ENCODE measurements at places on chromosomes 16 and 17.

- DNase-seq, result no peak
These were observed 20.5 kb downstream of the CDC42EP4 start for GRCh38 chr17:73291260-73291801.

DNA sequence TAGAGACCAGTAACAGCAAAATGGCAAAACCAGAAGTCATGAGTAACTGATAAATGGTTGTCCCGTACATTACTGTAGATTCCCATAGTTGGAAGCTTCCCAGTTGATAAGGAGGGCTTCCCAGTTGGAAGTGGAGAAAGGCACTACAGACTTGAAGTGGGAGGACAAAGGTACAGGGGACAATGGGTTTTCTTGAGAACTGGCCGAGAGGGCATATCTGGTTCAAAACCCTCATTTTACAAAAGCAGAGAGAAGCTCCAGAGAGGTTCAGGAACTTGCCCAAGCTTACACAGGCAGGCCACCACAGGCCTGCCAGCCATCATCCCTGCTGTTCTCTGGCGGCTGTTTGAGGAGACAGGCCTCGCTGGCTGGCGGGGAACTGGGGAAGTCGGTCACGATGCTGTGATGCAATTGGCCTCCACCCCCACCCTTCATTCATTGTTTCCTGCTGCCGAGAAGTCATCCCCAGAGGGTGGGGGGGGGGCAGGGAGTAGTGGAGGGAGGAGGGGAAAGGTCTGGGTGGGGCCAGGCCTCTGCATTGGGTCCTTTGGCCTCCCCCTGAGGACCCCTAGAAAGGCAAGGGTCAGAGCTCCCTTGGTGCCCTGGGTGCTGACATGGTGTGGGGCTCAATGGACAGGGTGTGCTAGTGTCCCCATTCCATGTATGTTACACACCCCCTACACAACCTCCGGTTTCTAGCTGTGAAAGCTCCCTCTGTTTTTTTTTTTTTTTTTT is 3.0 kb downstream of the UBALD2 start:
- peak; percentile 62 for DNase-seq

- peak; percentile 48 for DNase-seq
These were observed 46.7 kb downstream of the C17orf67 start for GRCh38 chr17:56786989-56787482.

DNA sequence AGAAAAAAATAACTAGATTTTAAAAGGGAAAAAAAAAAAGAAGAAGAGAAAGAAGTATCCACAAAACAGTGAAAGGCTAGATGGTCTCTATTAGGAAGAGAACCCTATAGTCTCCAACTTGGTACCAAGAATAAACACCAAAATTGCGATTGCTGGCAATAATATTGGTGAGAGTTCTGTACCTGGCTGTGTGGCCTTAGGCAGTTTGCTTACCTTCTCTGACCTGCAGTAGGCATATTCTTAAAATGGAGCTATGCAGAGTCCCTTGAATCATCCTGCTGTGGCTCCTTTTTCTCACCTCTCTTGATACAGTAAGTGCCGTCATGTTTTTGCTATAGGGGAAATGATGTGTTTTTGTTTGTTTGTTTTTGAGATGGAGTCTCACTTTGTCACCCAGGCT is 35.1 kb downstream of the BRCA1 start:
- DNase-seq, result no peak

GRCh38 chr17:82920150-82920549 is 80.3 kb upstream of the ZNF750 start:
- no peak for DNase-seq

DNA sequence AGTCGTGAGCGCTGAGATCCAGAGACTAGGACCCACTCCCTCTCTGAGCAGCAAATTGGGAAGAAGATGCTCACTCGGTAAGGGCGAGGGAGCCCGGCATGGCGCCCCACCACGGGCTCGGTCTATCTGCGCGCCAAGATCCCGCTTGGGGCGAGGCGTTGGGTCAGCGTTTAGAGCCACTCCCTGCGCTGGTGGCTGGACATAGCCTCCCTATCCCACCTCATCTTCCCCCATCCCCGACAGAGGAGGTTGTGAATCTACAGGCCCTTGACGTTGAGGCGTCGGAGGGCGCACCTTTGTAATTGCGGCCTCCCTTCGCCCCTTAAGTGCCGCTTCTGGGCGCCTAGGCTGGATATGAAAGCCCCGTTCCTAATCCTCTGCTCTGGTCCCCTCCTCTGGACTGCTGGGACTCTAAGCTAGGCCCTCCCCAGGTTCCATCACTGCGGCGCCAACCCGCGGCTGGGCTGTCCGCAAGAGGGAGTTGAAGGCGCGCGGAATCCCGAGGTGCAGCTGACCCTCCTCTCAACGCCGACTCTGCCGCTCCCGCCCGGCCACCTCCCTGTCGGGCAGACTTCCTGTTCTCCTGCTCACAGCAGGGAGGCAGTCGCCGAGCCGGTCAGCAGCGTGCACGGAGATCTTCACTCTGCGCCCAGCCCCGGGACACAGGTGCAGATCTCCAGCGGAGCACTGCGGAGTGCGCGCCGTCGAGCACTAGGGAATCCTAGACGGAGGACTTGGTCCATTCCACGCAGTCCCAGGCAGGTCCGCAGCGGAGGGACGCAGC is 16.1 kb upstream of the HOXB9 start:
- no peak for DNase-seq

DNA sequence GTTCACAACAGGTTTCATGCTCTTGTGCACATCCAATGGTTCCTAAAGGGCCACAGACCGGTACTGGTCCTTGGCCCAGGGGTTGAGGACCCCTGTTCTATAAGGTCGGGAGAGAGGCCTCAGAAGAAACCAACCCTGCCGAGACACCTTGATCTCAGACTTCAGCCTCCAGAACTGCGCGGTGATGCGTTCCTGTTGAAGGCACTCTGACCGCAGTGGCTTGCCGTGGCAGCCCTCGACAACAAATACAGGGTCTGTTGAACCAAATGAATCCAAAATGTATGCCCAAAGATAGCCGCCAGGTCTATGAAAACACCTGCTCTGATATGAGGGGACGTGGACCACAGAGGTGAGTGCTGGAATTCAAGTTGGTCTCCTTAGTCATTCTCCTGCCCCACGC is 389.8 kb downstream of the SEC14L1 start:
- no peak for DNase-seq

GRCh38 chr16:11163761-11164261 is 92.2 kb downstream of the SOCS1 start:
- DNase-seq, result no peak

GRCh38 chr16:85822145-85822544 is 22.6 kb downstream of the COX4I1 start:
- DNase-seq, result no peak

GRCh38 chr17:3808701-3809100 is 7.7 kb upstream of the ITGAE start:
- DNase-seq, result no peak

- DNase-seq, result no peak
These were observed 28.7 kb downstream of the CCR7 start for GRCh38 chr17:40536295-40537171.

DNA sequence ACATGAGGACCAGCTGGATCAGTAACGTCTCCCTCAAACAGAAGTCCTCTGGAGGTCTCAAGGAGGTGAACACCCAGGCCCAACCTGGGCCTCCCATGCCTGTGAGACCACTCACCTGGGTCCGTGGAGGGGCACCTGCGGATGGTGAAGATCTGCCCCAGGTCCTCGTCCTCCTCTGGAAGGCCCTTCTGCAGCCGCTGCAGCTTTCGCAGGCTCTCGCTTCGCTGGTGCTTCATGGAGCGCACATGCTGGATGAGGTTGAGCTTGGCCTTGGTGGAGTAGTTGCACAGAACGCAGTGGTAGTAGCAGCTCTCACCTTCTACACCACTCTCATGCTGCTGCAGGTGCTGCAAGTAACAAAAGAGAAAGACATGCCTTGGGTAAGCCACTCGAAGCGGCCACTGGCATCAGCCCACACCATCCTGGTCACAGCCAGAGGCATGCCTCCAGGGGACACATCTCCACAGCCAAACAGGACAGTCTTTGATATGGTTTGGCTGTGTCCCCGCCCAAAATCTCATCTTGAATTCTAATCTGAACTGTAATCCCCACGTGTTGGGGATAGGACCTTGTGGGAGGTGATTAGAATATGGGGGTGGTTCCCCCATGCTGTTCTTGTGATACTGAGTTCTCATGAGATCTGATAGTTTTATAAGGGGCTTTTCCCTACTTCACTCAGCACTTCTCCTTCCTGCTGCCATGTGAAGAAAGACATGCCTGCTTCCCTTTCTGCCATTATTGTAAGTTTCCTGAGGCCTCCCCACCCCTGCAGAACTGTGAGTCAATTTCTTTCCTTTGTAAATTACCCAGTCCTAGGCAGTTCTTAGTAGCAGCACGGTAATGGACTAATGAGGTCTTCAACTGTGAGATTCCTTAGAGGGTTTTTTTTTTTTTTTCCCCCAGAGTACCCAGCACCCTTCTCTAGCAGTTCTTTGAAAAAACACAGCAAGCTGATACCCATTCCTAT is 158.0 kb downstream of the ZFHX3 start:
- no peak for DNase-seq

DNA sequence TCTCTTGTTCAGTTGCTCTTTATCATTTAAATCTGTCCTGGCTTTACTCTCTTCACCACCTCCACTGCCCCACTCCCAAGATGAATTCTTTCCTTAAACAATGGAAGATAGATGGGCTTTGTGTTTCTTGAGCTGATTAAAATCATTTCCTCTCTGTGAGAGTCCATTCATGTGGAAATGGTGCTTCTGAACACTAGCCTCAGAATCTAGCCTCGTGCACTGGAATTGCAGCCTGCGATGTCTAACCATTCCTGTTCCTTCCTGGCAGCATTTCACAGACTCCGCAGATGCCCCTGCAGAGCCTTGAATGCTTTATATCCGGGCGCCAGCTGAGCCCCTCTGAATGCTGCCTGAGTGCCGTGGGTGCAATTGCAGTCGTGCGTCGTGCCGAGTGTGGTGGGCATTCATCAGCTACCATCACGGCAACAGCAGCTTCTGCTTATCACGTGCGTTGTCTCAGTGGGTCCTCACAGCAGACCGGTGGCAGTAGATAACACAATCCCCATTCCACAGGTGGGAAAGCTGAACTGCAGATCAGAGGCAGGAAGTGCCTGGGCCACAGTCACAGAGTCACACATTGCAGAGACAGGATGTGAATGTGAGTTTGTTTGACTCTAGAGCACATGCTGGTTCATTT is 172.8 kb upstream of the WSCD1 start:
- no peak for DNase-seq

- peak; percentile 17 for DNase-seq
These were observed 13.9 kb downstream of the HAGH start for GRCh38 chr16:1812732-1813163.

DNA sequence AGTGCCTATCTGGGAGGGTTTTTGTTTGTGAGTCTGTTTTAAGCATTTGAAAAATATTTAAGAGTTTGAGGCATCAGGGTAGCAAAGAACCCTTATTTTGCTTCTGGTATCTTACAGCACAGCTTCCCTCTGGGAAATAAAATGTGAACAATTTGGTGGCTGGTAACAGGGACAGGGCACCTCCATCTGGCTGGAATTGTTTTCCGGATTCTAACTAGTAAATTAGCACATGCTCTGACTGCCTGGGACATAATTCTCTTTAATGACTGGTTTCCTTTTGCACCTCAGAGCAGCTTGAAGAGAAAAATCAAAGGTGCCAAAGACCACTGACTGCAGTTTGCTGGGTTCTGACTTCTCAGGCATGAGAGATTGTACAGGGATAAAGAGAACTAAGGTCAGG is 469.1 kb downstream of the GRIN2A start:
- DNase-seq, result no peak

- DNase-seq, result no peak
These were observed 16.4 kb downstream of the NTN1 start for GRCh38 chr17:9037736-9038135.

DNA sequence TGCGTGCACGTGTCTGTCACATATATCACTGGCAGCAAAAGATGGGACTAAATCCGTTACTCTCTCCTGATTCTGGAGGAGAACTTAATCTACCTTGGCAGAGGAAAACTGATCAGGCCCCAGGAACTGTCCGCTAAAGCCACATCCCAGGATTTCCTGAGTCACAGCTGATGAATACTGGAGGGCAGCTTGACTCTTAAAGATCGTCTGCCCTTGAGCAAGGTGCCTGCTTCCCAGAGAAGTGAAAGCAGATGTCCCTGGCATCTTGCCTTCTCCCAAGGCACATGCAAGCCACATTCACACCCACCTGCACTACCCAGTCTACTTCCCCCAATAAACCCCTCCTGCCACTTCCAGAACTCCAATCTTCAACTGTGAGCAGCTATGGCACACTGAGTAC is 99.8 kb downstream of the CPPED1 start:
- no peak for DNase-seq

- DNase-seq, result no peak
These were observed 398.6 kb downstream of the CPPED1 start for GRCh38 chr16:12405089-12405488.

DNA sequence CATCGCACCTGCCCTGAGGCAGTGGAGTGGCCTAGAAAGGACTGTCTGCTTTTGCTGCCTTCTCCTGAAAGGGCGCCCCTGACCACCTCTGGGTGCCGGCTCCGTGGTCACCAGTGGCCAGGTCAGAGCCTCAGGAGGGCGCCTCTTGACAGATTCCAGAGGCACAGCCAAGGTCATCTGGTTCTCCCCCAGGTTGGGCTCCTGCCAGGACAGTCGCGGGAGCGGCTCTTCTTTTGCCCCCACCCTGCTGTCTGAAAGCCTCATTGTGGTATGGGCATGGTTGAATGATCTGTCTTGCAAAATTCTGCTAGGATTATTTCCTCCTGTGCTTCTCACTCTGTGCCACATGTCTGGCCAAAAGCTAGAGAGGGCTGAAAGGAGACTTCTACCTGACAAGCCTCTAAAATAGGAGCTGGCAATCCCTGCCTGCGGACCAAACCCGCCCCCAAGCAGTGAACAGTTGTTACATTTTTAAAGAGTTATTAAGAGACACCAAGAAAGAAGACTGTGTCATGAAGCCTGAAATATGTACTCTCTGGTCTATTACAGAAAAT is 82.8 kb downstream of the SNX29 start:
- no peak for DNase-seq

GRCh38 chr17:33667052-33667509 is 374.0 kb upstream of the ASIC2 start:
- DNase-seq, result peak; percentile 22

DNA sequence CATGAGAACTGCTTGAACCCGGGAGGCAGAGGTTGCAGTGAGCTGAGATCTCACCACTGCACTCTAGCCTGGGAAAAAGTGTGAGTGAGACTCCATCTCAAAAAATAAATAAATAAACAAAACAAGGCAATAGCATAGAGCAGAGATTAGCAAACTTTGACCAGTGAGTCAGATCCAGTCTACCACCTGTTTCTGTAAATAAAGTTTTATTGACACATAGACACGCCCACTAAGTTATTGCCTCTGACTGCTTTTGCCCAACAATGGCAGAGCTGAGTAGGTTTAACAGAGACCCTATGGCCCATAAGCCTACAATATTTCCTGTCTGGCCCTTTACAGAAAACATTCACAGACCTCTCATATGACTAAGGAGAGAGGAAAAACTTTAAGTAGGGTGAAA is 44.3 kb downstream of the XYLT1 start:
- no peak for DNase-seq

- DNase-seq, result no peak
These were observed 17.4 kb upstream of the NOS2 start for GRCh38 chr17:27817731-27818130.

Data from CD4-positive, alpha-beta T cell treated with Interleukin-15 for 4 hours (primary cell).